Left forelimb (tissue), 1 donor: ENCODE measurements at places on chromosomes 12 and 14.
A peak's percentile ranks its signal among the peaks of the same experiment; 100 is the strongest.

GRCh38 chr14:55348766-55349453, 62.7 kb downstream of the ATG14 start:
- DNase-seq: no peak

GRCh38 chr12:109868182-109869051, 11.9 kb downstream of the GLTP start:
- no peak for DNase-seq

- no peak for DNase-seq
Observed at GRCh38 chr14:93924592-93925355, 2.4 kb upstream of the FAM181A start.

DNA sequence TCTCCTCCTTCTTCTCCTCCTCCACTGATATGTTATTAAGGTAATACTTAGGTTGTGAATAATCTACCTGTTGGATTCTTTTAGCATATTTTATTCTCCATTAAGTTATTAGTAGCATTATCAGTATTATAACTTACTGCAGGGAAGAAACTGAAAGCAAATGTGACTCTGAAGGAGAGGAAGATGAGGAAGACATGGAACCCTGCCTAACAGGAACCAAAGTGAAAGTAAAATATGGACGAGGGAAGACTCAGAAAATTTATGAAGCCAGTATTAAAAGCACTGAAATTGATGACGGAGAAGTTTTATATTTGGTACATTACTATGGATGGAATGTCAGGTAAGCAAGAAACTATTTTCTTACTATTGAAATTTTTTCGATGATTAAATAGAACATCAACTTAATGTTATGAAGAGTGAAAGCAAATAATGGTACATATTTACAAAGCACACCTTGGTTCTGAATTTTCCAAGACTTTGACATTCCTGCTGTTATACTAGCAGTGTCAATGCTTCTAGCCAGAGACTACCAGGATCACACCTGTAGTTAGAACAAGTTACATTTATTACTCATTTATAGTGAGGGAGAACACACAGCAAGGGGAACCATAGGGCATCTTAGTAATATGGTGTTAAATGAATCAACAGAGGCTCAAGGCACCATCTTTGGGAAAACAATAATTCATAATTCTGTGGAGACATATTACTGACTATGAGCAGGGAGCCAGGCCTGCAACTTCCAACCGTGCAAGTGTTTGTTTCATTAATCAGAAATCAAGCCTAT, 42.0 kb upstream of the TOMM20L start:
- DNase-seq: no peak

- DNase-seq: no peak
Observed at GRCh38 chr12:51320695-51321320, 3.2 kb downstream of the BIN2 start.

GRCh38 chr12:47317175-47317915, 237.6 kb upstream of the AMIGO2 start:
- DNase-seq: no peak

GRCh38 chr12:14959463-14959862, 1.9 kb downstream of the ARHGDIB start:
- DNase-seq: no peak

DNA sequence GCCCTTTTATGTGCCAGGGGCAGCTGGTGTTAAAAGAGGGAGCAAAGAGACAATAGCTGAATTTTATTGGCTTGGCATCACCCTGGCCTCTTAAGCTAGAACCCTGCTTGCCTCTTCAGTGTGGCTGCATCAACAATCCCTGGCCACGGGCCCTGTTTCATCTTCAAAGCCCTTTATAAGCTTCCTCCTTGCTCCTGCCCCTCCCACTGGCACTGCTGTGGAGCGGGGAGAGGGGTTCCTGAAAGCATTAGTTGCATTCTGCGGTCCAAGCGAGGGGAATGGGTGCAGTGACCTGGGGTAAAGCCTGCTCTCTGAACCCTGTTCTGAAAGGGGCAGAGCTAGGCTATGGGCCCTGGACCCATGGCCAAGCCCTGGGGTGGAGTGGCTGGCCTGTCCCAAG, 220 bp upstream of the KRT83 start:
- DNase-seq: no peak

GRCh38 chr14:24634158-24634557, at the start of gene GZMB:
TSS of gene GZMB (minus strand) at chr14:24634190. CDS start at chr14:24634160, 30 bp downstream.
- DNase-seq: no peak

- DNase-seq: no peak
Observed at GRCh38 chr12:75727577-75727976, 216.2 kb upstream of the KRR1 start.

DNA sequence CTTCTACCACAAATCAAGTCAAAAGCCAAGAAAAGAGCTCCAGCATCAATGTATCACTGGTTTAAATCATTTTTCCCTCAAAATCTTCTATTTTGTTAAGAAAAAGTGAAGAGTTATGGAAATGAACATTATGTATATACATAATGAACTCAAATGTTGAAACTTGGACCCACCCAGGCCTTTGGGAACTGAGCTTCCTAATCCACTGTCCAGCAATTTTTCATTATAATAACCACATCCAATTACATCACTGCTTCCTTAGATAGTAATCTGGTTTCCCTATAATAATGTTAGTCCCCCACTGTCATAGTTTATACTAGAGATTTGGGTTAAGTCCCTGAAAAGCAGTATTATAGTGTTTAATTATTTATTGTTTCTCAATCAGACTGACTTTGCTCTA, 170.9 kb downstream of the PIK3C2G start:
- no peak for DNase-seq

- DNase-seq: no peak
Observed at GRCh38 chr12:75177997-75178396, 31.6 kb downstream of the KCNC2 start.

DNA sequence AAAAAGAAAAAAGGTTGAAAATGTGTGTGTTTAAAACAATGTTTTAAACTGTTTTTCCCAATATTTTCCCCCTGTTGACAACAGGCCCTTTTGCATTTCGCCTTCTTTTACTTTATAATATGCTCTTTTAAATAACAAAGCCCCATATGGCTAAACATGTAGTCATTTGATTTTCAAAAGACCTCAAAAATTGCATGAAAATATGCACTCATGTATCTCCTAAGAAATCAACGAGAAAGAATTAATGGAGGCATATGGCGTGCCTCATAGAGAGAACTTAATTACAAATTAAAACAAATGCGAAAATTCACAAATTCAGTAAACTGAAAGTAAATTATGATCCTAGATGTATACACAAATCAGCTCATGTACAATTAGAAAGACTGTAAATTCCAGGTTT, 202.6 kb upstream of the FOXN3 start:
- DNase-seq: no peak

DNA sequence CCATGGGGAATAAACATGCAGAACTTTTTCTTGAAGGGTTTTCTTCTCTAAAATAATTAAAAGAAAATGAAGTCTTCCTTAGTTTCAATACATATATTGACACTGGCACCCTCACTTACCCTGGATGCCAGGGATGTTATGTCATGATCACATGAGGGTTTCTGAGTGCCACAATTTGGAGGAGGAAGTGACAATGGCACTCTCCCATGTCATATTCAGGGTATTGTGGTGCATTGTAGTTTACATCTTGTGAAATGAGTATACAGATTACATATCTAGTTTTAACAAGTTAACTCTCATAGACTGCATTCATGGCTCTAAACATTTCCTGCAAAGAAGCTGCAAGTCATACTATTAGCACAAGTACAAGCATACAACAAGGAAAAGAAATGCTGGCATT, 37.7 kb downstream of the CCDC177 start:
- DNase-seq: no peak

DNA sequence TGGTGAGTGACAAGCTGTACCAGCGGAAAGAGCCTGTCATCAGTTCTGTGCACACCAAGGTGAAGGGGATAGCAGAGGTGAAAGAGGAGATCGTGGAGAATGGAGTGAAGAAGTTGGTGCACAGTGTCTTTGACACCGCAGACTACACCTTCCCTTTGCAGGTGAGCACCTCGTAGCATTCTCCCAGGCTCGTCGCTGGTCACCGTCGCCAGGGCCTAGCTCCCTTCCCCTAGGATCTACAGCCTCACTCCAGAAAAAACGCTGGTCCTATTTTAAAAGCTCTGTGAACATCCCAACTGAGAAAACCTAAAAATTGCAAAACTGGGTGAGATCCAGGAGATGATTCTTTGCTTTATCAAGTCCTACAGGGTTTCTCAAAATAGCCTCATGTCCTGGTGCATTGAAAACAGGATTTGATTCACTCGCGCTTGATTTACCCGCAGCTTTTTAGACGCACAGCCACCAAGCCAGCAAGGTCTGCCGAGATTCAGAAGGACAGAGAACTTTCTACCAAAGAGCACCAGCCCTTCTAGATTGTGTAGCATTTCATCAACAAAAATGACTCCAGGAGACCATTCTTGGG, 22.2 kb downstream of the P2RX7 start:
- DNase-seq: no peak

DNA sequence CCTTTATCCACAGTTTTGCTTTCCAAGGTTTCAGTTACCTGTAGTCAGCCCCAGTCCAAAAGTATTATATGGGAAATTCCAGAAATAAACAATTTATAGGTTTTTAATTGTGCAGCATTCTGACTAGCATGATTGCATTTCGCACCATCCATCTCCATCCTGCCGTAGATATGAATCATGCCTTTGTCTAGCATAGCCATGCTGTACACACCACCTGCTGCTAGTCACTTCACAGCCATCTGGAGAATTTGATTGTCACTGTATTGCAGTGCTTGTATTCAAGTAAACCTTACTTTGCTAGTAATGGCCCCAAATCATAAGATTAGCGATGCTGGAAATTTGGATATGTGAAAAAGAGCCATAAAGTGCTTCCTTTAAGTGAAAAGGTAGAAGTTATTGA, 36.0 kb downstream of the MUCL1 start:
- DNase-seq: no peak

GRCh38 chr12:49730568-49731101, 10.7 kb upstream of the TMBIM6 start:
- DNase-seq: no peak

DNA sequence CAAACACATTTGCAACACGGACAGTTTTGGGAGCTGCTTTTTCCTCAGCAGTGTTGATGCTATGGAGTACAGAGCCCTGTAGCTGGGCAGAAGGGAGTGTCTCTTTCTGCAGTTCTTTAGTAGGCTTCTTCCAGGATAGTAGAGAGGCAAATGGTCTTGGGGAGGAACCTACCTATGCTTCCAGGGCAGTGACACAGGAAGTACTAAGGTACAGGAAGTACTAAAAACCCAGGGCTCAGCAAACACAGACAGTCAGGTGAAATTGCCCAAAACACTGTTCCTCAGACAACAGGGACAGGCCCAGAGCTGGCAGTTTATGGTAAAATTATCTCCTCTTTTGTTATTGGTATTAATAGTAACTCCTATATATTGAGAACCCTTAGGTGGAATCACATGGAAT, 217.6 kb downstream of the TTC8 start:
- no peak for DNase-seq

- DNase-seq: peak; percentile 54
Observed at GRCh38 chr12:47721431-47721973, 3.8 kb downstream of the ENDOU start.

GRCh38 chr14:24803933-24804494, 170.0 kb upstream of the GZMB start:
- no peak for DNase-seq

- DNase-seq: no peak
Observed at GRCh38 chr14:60532442-60532841, 23.5 kb downstream of the SIX6 start.
